WTC11 (cell line): ENCODE measurements at places on chromosomes 3 and 15. TPM values are rescaled to one million over a fixed set of nuclear protein-coding genes. Genes with fewer than 3 reads are reported as not detected.
A peak's percentile ranks its signal among the peaks of the same experiment; 100 is the strongest.

- H3K4me1 ChIP-seq, result no peaks in the 10 kb centered on the region
- no peak overlapping the region for H3K4me3 ChIP-seq
- H3K27me3 ChIP-seq, result no peaks in the 10 kb centered on the region; the same call in 1 of the 2 replicates
- no peak for DNase-seq
- H3K36me3 ChIP-seq, result peaks cover 27% of the 10 kb centered on the region
Observed at GRCh38 chr3:144363856-144364255, 392.2 kb downstream of the DIPK2A start.

- H3K4me3 ChIP-seq, result no peak overlapping the region
- no peaks in the 10 kb centered on the region for H3K27me3 ChIP-seq
- no peak for DNase-seq
- H3K36me3 ChIP-seq, result peaks cover 9% of the 10 kb centered on the region; the same call in 1 of the 2 replicates
Observed at GRCh38 chr3:152874896-152875749, 40.2 kb downstream of the P2RY1 start.

DNA sequence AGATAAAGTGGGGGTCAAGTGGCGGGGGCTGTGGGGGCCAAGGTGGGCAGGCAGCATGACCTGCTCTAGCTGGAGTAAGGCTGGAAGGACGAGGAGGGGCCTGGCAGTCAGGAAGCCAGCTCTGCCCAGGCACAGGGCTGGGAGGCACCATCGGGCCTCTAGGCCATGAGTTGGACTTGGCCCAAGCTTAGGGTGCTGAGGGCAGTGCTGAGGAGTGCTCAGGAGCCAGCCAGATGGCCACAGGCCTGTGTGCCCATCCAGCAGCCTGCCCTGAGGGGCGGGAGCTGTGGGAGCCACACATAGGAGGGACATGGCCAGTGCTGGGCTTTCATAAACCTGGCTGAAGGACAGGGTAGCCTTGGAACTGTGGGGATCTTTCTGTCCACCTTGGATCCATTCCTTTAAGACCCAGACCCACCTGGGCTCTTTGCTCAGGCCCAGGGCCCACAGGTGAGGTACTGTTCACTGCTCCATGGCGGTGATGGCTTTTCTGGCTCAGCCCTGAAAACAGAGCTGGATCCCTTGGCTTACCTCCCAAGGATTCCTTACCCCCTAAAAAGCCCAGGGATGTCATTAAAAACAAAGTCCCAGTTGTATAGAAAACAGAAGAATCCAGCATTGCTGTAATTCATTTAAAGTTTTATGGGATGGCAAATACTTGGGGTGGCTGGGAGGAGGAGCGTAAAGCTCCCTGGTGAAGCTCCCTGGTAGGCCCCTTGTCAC is 137.0 kb downstream of the DNAJB8 start:
- no peaks in the 10 kb centered on the region for H3K36me3 ChIP-seq
- no peak overlapping the region for H3K27ac ChIP-seq
- H3K4me1 ChIP-seq, result peaks cover 3% of the 10 kb centered on the region; the same call in 1 of the 2 replicates
- no peak for DNase-seq

- H3K27me3 ChIP-seq, result peaks cover 50% of the 10 kb centered on the region
- H3K4me3 ChIP-seq, result peak overlapping the region; percentile 86
- DNase-seq, result peak; percentile 71
- H3K36me3 ChIP-seq, result no peaks in the 10 kb centered on the region
- no peak overlapping the region for H3K27ac ChIP-seq
- peaks cover 40% of the 10 kb centered on the region for H3K4me1 ChIP-seq
Observed at GRCh38 chr15:74955796-74956647, 550 bp downstream of the RPP25 start.

The GP5 gene
- total RNA-seq, result 0.09 to 0.16 TPM (median 0.11 TPM) in 3 replicates

The GOLGA8J gene
- 0.11 to 0.33 TPM in 2 of 3 replicates, not detected in the other for total RNA-seq

The NOX5 gene
- total RNA-seq, result not detected in 3 replicates

The ACTR8 gene
- total RNA-seq, result 23.3 to 29.9 TPM (median 26.3 TPM) in 3 replicates

The ZNF445 gene
- 20.3 to 27.7 TPM (median 26.0 TPM) in 3 replicates for total RNA-seq

The C2CD4A gene
- 0.32 to 0.42 TPM (median 0.41 TPM) in 3 replicates for total RNA-seq
